ENCODE measurements at places on chromosomes 4 and X. TPM values are rescaled to one million over a fixed set of nuclear protein-coding genes. Genes with fewer than 3 reads are reported as not detected.

DNA sequence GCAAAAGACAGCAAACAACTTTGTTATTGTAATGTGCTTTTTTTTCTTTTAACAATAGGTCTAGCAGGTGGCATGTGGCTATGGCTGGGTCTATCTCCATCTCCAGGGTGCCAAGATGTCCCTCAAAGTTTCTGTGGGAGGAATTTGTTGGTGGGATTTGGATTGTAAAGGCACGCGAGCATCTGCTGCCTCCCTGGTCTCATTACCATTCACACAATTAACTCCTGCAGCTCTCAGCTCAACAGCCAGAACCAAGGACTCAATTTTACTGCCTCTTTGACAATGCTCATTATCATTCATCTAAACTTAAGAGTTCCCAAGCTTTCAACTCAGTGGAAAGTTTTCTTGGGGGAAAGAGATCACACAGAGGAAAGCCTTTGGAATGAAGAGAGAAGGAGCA lies 10.9 kb upstream of the PCDH18 start:
- DNase-seq: no peak

GRCh38 chr4:15989424-15989823 lies 26.4 kb upstream of the FGFBP2 start:
- no peak for DNase-seq

DNA sequence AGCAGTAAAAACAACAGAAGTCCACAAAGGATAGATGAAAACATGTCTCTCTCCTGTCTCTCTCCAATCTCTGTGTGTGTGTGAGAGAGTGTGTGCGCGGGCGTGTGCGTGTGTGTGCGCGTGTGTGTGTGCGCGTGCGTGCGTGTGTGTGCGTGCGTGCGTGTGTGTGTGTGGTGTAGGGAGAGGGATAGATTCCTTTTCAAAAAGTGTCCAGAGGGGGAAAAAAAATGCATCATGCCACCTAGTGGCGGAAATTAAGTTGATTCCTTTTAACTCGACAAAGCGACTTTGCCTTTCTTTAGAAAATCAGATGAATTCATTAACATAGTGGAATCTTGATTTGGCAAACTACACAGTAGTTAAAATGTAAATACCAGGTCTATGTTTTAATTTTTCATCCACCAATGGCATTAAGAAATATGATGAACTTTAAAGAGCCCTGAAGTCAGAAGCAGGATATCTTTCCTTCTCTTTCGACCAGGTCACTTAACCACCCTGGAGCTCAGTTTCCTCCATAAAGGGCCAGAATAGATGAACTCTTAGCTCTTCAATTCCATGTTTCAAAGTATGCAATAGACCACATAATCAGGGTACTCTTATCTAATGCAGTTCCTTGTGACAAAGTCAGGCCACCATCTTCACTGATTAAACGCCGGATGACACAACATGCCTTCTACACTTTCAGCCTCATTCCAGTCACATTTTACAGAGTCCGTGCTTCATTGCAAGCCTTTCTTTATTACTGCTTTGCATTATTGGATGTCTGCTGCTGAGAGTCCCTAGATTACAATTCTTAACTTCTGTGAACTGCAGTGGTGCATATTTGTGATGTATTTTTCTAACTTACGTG lies 162.8 kb downstream of the FBXO8 start:
- peak; percentile 53 for DNase-seq

GRCh38 chrX:21991504-21991903 lies 40.6 kb upstream of the PHEX start:
- no peak for DNase-seq

GRCh38 chr4:15575966-15576365 lies 79.2 kb downstream of the FBXL5 start:
- no peak for DNase-seq

GRCh38 chrX:103999234-103999633 lies 14.3 kb downstream of the H2BW1 start:
- no peak for DNase-seq

Gene ZNF630
- total RNA-seq: 2.3 TPM

Gene C4orf36
- total RNA-seq: 2.3 TPM

Gene PABPC1L2A
- total RNA-seq: not detected

Gene IL2
- total RNA-seq: not detected

Gene GLOD5
- total RNA-seq: not detected

Data from heart left ventricle (tissue), 16 donors.